Right atrium auricular region (tissue), 2 donors: ENCODE measurements at places on chromosomes 5 and 9. TPM values are rescaled to one million over a fixed set of nuclear protein-coding genes. Genes with fewer than 3 reads are reported as not detected.

DNA sequence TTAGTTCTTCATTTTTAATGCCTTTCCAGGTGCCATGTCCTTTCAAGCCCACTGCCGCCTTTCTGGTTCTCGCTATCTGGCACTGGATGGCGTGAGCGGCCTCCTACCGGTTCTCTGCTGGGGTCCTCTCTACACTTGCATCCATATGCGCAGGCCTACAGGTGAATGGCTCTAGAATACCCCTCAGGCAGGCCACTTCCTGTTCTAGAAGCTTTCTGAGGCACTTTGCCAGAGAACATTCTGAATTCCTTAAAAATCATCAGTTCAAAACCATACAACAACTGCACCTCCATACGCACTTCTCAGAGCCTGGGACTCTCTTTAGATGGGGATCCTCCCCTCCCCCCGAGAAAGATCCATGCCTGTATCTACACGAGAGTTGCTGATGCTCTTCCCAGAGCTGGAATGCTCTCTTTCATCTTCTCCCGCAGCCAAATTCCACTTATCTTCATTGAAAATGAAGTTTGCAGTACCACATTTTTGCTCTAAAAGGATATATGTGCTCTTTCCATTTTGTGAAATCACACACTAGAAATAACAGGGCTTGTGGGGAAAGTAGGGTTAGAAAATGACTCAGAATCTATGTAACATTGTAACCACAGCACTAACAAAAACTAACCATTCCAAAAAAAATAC lies 1.4 kb upstream of the LHFPL2 start:
- no peaks in the 10 kb centered on the region for H3K36me3 ChIP-seq
- no peak overlapping the region for H3K4me3 ChIP-seq
- no peaks in the 10 kb centered on the region for H3K4me1 ChIP-seq
- H3K27me3 ChIP-seq, result no peaks in the 10 kb centered on the region
- H3K27ac ChIP-seq, result peak overlapping the region; percentile 93
- DNase-seq, result no peak

DNA sequence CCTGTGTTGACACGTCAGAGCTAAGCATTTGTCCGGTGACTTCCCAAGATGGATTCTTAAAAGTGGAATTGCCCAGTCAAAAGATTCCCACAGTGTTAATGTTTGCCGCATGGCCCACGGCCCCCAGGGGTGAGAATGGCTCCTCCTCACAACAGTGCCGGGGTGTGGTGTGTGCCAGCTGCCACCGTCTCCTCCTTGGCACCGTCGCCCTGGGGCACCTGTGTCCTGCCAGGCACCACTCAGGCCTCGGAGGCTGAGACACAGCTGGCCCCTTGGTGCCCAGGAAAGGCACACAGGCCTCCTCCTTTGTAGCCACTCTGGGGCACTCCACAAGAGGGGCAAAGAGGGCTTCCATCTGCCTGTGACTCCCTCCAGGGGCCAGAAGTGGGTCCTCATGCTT lies 4.3 kb downstream of the KCNT1 start:
- no peak overlapping the region for H3K27ac ChIP-seq
- H3K36me3 ChIP-seq, result no peaks in the 10 kb centered on the region
- no peak for DNase-seq
- no peak overlapping the region for H3K4me3 ChIP-seq
- H3K27me3 ChIP-seq, result no peaks in the 10 kb centered on the region
- peaks cover 15% of the 10 kb centered on the region for H3K4me1 ChIP-seq

Gene DDX4
- not detected for total RNA-seq

- no peaks in the 10 kb centered on the region for H3K27me3 ChIP-seq
- no peak overlapping the region for H3K27ac ChIP-seq
- no peak for DNase-seq
- no peaks in the 10 kb centered on the region for H3K4me1 ChIP-seq
- H3K36me3 ChIP-seq, result no peaks in the 10 kb centered on the region
- no peak overlapping the region for H3K4me3 ChIP-seq
These were observed 211.4 kb downstream of the HCN1 start for GRCh38 chr5:45484781-45485180.

- no peaks in the 10 kb centered on the region for H3K4me1 ChIP-seq
- no peak for DNase-seq
- no peak overlapping the region for H3K4me3 ChIP-seq
- no peaks in the 10 kb centered on the region for H3K27me3 ChIP-seq
- no peak overlapping the region for H3K27ac ChIP-seq
These were observed 382.5 kb downstream of the CAAP1 start for GRCh38 chr9:26510137-26510536.
